ENCODE measurements at places on chromosomes 11 and 22.

DNA sequence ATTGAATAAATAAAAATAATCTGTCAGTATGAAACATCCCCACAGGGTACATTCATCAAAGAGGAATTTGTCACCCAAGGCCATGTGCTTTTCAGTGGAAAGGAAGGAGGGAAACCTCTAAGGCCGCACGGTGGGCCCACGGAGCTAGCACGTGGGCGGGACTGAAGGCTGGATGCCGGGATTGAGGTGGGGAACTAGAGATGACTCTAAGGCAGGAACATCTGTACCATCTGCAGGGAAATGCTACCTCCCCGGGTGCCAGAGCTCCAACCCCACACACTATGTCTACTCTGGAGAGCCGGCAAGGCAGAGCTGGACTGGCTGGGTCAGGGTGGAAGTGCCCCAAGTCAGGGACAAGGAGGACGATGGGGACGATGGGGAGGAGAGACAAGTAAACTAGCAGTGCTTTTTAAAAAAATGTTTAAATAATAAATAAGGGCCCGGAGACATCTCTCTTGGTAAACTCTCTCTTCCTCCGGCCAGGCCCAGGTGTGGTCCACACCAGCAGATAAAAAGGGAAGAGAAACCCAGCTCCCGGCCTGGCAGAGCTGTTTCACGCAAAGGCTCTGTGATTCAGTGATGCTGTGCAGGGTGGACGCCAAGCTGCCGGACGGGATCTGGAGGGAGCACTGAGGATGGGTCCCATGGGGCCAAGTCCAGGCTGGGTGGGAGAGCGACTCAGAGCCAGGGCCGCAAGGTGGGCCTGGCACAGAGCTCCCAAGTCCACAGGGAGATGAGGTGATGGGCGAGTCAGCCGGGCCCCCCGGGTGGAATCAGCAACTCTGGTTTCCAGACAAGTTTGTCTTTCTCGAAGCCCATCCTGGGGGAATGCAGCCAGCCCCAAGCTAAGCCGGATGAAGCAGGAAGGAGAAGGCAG lies 5.8 kb downstream of the LIF start:
- no peak for DNase-seq

GRCh38 chr11:19929655-19930054 lies 217.0 kb downstream of the NAV2 start:
- no peak for DNase-seq

DNA sequence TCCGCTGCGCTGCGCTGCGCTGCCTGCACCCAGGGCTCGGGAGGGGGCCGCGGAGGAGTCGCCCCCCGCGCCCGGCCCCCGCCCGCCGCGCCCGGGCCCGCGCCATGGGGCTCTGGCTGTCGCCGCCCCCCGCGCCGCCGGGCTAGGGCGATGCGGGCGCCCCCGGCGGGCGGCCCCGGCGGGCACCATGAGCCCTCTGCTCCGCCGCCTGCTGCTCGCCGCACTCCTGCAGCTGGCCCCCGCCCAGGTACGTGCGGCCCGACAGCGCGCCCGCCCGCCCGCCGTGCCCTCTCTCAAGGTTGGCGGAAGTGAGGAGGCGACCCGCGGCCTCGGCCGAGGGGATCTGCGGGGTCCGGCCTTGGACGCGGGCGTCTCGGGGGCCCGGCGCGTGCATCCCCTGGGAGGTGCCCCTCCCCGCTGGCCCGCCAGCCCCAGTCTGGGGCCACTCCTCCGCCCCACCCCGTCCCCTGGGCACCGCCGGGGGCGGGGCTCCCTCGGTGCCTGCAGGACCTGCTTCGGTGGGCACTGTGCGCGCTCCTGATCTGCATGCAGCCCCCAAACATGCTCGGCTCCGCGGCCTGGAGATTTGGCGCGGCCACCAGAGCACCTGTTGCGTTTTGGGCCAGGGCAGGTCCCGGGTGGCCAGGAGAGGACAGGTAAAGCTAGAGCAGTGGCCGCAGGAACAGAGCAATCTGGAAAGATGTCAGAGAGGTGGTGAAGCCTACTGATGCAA lies 429 bp downstream of the VEGFB start:
- DNase-seq: peak; percentile 73

DNA sequence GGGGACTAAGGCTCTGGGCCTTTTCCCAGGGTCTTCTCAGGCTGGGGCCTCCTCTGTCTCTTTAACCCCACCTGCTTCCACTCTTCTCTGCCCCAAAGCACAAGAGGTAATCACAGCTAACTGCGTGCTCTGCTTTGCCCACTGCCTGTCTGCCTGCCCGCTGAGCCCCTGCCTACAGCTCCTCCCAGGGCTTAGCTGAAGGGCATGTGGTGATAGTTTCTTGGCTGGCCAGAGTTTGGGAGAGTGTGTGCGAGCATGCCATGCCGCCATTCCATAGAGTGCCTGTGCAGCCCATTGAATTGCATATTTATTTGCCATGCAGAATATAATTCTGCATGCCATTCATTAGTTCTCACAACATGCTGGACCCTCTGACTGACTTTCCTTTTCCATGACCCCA lies 32.5 kb downstream of the PHLDB1 start:
- DNase-seq: no peak

GRCh38 chr11:204587-205109 lies 2.6 kb downstream of the BET1L start:
- DNase-seq: peak; percentile 45

DNA sequence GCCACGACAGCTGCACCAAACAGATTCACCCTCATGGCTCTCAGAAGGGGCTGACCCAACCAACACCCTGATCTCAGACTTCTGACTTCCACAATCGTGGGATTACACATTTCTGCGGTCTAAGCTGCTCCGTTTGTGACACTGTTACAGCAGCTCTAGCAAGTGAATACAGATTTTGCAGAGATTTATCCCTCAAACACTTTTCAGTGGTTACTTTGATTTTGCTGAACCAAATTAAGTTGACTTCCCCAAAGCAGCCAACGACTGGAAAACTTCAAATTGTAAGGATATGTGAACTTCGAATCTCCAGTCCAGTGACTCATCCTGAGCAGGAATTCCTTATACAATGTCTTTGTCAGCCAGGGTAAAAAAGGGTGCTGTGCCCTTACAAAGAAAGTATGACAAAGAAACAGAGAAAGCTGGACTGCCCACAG lies 14.8 kb upstream of the INCENP start:
- no peak for DNase-seq

GRCh38 chr11:123594188-123594901 lies 60.1 kb downstream of the SCN3B start:
- no peak for DNase-seq

DNA sequence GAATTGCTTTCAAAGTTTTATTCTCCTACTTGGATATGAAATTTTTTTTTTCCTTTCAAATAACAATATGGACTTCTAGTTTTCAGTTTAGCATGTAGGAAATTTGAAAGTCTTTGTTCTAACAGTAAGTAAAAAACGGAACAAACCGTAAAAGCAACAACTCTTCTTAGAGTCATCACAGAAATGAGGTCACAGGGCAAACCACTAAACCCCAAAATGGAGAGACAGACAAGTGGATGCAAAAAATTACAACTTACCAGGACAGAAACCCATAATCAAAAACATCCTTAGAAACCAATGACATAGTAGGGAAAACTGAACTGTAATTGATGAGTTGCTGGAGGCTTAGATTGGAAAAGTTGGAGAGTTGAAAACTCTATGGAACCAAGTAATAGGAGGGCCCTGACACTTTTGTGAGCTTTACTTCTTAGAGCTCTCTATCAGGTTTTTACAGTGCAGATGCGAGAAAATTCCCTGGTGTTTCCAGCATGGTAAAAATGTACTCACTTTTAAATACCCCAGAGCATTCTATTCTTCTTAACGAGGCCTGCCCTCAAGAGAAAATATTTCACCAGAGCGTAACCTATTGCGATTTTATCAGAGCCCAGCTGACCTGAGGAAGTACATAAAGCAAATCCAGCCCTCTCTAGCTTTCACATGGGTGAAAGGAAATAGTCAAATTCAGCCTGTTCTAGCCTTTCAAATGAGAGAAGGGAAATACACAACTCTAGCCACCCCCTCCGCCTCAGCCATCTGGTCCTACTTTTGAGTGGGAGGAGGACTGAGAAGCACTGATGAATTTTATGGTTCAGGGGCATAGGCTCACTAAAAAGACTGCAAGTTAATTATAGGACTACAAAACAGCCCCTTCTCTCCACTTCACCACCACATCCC lies 39.1 kb downstream of the CASP12 start:
- no peak for DNase-seq

- no peak for DNase-seq
These were observed 852.1 kb upstream of the LRRC4C start for GRCh38 chr11:42311514-42311913.
